Right lung (tissue), 10 donors: ENCODE measurements at places on chromosomes 12 and 14. TPM values are rescaled to one million over a fixed set of nuclear protein-coding genes. Genes with fewer than 3 reads are reported as not detected.

The OR6C2 gene
- polyA plus RNA-seq = not detected

The TRPV4 gene
- 2.7 TPM for polyA plus RNA-seq

The KLRC2 gene
- 0.71 TPM for polyA plus RNA-seq

- DNase-seq = no peak
Observed at GRCh38 chr14:81176241-81176640, 44.5 kb downstream of the GTF2A1 start.

- no peak for DNase-seq
Observed at GRCh38 chr12:1281683-1282366, 290.8 kb downstream of the ERC1 start.

The TMEM132C gene
- polyA plus RNA-seq = 31.5 TPM
